ENCODE measurements at places on chromosomes 5 and 9.

GRCh38 chr9:77808751-77809081, 160.6 kb upstream of the GNA14 start:
- DNase-seq = no peak

GRCh38 chr5:24788829-24789514, 144.2 kb upstream of the CDH10 start:
- DNase-seq = no peak

DNA sequence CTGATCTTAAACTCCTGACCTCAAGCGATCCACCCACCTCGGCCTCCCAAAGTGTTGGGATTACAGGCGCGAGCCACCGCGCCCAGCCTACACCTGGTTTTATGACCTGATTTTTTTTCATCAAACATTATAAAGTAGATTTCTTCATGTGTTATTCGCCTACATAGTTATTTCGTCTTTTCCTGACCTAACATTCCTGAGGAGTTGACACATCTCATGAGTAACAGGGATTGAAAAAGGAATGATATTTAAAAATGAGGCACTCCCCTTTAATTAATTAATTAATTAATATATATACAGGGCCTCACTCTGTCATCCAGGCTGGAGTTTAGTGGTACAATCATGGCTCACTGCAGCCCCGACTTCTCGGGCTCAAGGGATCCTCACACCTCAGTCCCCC, 20.2 kb upstream of the MTMR12 start:
- DNase-seq = no peak

- DNase-seq = no peak
These were observed 39.7 kb downstream of the FABP6 start for GRCh38 chr5:160269017-160269416.

DNA sequence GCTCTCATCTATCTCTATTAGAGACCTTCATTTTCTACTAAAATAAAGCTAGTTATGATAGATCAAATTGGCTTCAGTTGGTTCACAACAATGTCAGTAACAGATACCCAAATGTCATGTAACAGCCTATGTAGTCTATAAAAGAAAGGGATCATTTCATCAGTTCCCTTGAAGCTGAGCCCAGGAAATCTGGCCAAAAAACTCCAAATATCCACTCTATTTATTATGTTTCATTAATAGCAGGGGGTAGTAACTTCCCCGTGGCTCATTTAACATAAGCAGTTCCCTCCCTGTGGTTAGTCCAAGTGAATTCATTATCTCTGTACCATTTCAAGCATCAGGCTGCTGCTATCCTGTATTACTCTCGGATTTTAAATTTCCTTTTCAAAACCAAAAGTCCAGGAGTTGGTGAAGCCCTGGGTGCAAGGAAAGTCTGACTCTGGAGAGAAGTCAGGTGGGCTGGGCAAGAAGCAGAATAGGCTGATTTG, 66.0 kb downstream of the SH3PXD2B start:
- DNase-seq = no peak

DNA sequence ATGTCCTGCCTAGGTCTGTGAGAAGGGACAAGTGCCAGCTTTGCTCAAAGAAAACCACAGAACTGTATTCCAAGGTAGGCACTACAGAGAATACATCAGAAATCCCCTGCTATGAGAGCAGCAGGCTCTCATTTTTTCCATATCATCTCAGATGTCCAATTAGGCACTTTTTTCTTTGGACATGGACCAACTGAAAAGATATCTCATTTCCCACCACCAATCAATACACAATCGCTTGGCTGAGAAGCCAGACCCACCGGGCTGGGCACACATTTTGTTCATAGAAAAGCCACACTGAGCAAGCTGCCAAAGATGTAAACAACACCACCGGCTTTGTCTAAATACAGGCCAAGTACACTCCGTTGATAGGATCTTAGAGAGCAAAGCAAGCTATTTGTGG, 25.9 kb downstream of the STOM start:
- no peak for DNase-seq

GRCh38 chr9:87678650-87679355, 47.1 kb upstream of the CTSL start:
- DNase-seq = peak; percentile 28

GRCh38 chr5:38556088-38556598, 303 bp downstream of the LIFR start:
- DNase-seq = no peak

- DNase-seq = no peak
These were observed 74.7 kb downstream of the THBS4 start for GRCh38 chr5:80109646-80110478.

- DNase-seq = no peak
These were observed 9.8 kb downstream of the PIK3R1 start for GRCh38 chr5:68225188-68225910.

- DNase-seq = no peak
These were observed 43.8 kb downstream of the STOM start for GRCh38 chr9:121326130-121326838.

GRCh38 chr9:111381006-111381405, 51.0 kb upstream of the OR2K2 start:
- no peak for DNase-seq

DNA sequence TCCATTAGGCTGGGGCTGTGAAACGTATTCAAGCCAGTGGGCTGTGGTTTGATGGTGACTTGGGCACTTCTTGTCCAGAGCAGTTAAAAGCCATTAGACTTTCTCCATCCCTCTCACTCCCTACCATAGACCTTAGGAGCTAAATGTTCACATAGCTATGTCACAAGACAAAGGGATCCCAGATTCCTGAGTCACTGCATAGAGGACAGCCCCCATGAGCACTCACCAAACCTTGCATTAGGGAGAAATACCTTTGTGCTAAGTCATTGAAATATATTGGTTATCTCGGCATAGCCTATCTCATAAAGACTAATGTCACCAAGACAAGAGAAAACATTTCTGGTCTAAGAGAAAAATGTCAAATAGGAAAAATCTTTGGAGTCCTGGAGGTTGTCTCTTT, 104.3 kb downstream of the TRPM6 start:
- DNase-seq = no peak

- no peak for DNase-seq
These were observed 389.7 kb downstream of the RASEF start for GRCh38 chr9:82673201-82673600.

GRCh38 chr9:21450733-21451394, 10.6 kb downstream of the IFNA1 start:
- no peak for DNase-seq

GRCh38 chr9:16515879-16516301, 354.6 kb downstream of the BNC2 start:
- no peak for DNase-seq

- no peak for DNase-seq
These were observed 17.1 kb downstream of the MSANTD3 start for GRCh38 chr9:100443781-100444768.

GRCh38 chr5:669111-669841, 23.9 kb downstream of the TPPP start:
- DNase-seq = peak; percentile 23

DNA sequence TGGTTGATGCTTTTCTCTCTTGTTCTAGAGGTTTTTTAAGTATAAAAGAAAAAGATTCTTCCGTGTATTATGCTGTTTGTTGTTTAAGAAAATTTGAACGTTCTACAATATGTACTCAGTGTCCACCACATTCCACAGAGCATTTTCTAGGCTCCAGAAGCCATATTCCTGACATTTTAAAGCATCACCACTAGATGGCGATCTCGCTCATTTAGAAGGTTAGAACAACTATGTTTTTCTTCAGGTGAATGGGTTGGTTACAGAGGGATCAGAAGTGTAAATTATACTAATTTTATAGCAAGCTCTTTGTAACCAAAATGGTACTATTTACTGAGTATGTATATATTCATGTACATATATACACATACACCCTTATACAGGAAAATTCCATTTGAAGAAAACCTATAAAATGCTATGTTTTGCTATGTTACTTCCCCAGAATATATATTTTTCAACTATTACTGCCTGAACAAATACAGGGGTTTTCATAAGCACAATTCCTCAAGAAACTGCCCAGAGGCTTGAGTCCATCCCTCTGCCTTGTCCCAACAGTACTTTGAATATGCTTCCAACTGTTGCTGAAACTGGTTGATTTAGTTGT, 284.3 kb downstream of the CCDC171 start:
- DNase-seq = no peak

GRCh38 chr9:129495620-129496472, 125.1 kb downstream of the C9orf50 start:
- DNase-seq = peak; percentile 84

DNA sequence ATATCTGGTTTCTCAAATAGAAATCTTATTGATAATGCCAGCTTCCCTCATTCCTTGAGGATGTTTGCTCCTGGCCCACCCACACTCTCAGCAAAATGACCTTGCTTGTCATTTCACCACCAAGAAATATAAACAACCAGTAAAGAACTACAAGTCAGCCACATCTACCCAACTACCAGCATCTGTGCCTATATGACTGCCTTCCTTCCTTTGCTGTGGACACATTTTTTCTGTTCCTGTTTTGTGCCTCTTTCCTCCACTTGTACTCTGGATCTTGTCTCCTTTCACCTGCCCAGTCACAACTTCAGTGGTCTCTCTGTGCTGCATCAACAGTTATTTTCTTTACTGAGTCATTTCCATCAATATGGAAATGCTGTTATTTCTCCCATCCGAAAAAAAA, 20.3 kb downstream of the KIF2A start:
- DNase-seq = no peak

DNA sequence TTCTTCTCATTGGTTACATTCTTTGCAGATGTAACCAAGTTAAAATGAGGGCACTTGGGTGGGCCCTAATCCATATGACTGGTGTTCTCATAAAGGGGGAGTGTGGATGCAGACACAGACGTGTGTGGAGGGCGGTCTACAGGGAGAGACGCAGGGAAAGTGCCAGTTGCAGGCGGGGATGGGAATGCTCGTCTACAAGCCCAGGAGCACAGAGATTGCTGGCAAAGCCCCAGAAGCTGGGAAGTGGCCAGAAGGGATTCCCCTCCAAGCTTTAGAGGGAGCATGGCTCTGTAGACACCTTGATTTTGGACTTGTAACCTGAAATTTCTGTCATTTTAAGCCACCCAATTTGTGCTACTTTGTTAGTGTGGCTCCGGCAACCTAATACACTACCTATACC, 96.8 kb upstream of the CTSL start:
- no peak for DNase-seq

DNA sequence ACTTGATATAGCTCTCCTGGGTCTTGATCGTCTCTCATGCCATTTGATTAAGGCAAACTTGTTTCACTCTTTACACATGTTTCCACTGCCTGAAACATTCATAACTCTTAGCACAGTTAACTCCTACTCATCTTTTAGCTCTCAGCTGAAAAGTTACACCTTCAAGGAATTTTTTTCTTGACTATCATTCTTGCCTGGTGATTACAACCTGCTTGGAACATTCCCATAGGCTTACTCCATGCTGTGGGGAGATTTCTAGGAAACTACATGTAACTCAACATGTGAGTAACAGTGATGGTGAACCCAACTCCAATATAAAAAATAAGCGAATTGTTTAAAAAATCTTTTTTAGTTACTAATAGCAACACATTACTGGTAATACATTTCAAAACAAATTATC, 224.1 kb upstream of the MPDZ start:
- no peak for DNase-seq

- DNase-seq = no peak
These were observed 662.1 kb downstream of the TLE4 start for GRCh38 chr9:80233906-80234305.

DNA sequence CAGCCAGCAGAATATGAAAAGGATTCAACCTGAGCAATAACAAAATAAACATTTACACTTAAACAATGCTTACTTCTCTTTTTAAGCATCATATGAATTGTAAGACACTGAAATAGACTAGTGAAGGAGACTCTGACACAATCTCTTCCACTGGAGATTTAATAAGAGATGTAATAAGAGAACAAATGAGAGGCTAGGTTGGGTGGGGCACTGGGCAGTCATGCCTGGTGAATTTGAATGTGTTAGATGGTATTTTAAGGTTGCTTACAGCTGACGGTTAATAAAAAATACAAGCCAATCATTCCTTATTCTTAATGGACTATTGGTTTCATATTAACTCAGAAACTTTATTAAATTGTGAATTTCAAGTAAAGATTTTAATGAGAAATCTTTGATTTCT, 105.9 kb upstream of the TARS1 start:
- DNase-seq = no peak

GRCh38 chr9:107933097-107933496, 443.5 kb upstream of the KLF4 start:
- DNase-seq = no peak

DNA sequence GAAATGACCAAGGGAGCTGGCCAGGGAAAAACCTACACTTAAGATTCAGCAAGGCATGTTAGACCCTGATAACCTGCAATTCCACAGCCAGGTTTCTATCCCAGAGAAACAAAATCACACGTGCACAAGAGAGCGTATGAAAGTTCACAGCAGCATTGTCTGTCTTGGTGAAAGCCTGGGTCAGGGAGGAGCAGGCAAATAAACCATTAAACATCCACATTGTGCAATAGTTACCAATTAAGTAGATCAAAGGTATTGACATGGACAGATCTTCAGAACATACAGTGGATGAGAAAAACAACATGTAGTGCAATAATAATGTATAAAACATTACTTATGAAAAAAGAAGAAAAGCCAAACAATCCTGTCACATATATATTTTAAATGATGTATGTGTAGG, 15.9 kb upstream of the GPX3 start:
- DNase-seq = no peak

DNA sequence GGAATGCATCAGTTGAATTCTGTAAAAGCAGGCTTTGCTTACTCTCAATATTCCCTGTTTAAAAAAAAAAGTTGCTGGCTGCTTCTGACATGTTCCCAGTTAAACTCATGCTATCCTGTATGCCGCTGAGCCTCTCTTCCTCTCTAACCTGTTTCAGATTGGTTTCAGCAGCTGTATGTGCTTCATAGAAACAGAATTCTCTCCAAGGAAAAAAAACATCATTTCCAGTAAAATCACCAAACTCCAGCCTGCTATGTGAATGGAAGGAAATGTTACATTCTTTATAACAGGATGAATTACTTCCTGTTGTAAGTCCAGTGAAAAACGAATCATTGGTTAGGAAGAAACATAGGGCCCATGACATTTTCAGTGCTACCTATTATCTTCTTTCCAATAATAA, 25.7 kb upstream of the KCNV2 start:
- no peak for DNase-seq

- DNase-seq = no peak
These were observed 19.7 kb downstream of the MAPKAP1 start for GRCh38 chr9:125687163-125687863.

DNA sequence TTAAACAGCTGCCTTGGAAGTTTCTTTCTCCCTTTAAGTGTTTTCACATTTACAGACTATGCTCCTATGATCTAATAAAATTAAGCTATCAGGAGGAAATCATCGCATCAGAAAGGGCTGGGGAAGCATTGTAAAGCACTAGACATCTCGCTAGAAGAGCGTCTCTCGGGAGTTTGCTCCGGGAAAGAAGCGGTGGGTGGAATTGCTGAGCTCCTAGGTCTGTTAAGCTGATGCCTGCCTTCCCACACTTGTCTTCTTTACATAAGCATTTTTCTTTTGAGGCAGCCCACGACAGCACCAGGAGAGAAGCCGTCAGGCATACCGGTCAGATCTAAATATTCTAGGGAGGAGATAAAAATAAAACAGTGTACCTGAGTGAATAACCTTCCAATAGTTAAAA, 541.7 kb upstream of the TUSC1 start:
- DNase-seq = no peak
